ENCODE measurements at places on chromosomes 3 and 15. TPM values are rescaled to one million over a fixed set of nuclear protein-coding genes. Genes with fewer than 3 reads are reported as not detected.

The BCL6 gene
- total RNA-seq, result 188 TPM

The MORC1 gene
- total RNA-seq, result not detected

The EFCC1 gene
- total RNA-seq, result 1.6 TPM

The SLCO2A1 gene
- 34.1 TPM for total RNA-seq

The EXD1 gene
- not detected for total RNA-seq

The ATP6V1A gene
- 48.6 TPM for total RNA-seq

The EIF4E3 gene
- 36.4 TPM for total RNA-seq

The C3orf33 gene
- 6.2 TPM for total RNA-seq

The CADM2 gene
- total RNA-seq, result 60.8 TPM

GRCh38 chr3:73535137-73535536 lies 89.6 kb downstream of the PDZRN3 start:
- no peak for DNase-seq

DNA sequence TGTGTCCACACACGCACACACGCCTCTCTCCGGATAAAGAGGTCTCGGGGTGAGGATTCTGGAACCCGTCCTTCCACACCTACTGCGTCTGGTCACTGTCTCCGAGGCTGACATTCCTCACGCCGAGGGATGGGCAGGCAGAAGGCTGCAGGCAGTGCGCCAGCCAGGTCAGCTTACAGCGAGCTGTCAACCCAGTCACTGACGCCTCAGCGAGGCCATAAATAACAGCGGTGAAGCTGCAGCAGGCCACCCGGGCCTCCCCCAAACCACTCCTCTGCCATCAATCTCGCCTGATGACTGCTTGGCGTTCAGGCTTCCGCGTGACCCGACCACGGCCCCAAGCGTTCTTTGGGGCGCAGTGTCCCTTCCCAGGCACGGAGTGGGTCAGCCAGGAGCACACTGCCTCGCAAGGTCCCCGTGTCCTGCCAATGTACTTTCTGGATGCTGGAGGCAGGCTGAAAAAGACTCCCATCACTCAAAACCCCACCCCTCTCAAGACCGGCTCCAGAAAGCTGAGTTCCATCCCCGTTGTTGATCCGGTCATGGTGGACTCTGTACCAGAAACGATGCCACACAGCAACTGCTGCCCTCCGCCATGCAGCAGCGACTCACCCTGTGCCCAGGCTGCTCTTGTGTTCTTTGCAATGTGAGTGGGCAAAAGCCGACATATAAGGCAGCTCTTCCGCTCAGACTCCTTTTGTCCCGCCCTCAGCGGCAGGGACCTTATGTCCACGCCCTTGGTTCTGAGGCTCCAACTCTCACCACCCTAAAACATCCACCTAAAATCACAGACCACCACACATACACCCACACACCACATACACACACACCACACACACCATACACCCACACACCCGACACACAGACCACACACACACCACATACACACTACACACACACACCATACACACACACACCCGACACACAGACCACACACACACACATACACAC lies 27.1 kb downstream of the CPN2 start:
- DNase-seq, result no peak

DNA sequence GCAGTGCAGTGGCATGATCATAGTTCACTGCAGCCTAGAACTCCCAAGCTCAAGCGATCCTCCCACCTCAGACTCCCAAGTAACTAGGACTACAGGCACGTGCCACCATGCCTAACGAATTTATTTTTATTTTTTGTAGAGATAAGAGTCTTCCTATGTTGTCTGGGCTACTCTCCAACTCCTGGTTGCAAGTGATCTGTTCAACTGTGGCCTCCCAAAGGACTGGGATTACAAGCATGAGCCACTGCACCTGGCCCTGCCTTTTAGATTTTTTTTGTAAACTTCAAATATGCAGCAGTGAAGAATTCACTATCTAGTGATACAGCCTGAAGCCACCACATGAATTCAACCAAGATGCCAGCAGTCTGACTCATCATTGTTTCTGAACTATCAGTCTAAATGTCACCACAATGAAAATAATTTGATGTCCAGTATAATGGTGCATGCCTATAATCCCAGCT lies 32.7 kb downstream of the UBXN7 start:
- no peak for DNase-seq

- DNase-seq, result no peak
Observed at GRCh38 chr3:113275929-113276750, 64.8 kb downstream of the BOC start.

DNA sequence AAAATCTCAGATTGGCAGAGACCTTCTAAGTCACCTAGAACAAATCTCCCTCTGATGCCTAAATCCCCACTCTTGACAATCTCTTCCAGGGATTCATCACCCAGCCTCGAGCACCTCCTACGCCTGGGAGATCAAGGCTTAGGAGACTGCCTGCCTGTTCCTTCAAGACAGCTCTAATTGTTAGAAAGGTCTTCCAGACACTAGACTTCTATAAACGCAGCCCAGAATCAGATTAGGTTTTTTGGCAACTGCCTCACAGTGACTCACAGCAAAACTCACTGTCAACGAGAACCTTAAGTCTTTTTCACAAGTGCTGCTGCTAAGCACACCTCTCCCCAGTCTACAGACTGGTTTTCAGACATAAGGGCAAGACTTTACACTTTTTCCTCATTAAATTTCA lies 23.1 kb downstream of the SRGAP3 start:
- DNase-seq, result no peak

GRCh38 chr3:102605153-102605552 lies 170.3 kb downstream of the ZPLD1 start:
- DNase-seq, result no peak

- no peak for DNase-seq
Observed at GRCh38 chr3:24129549-24129948, 184.5 kb downstream of the NR1D2 start.

DNA sequence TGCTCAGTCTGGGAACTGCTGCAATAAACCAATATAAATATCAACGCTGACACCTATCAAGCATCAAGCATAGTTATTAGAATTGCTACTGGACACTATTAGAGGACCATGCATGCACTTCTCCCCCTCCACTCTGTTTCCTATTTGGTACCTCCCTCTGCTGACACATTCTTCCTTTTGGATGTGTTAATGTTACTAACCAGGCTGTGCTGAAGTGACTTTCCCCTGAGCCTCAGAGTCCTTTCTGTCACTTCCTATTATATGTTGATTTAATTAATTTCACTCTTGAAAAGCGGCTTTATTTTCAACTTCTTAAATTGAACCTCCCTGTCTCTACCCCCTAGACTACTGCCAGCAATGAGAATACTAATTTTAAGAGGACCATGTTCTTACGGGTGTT lies 379.1 kb downstream of the MCTP2 start:
- DNase-seq, result no peak

DNA sequence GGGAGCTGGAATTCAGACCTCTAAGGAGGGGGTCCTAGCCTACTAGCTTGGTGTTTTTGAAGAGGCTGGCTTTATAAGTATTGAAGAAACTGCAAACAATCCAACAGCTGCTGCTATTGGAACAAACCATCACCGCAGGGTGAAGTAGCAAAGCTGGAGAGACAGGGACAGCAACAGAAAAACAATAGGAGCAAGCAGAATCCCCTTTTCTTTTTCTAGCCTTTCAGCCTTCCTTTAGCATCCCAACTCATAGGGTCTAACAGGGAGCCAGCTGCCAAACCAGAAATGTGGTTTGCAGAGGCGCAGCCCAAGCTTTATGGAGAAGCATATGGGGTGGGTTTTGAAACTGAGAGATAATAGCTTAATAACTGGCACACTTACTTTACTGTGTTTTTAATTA lies 106.2 kb upstream of the CHMP2B start:
- no peak for DNase-seq

GRCh38 chr3:46711305-46711704 lies 6.4 kb downstream of the PRSS50 start:
- peak; percentile 17 for DNase-seq

DNA sequence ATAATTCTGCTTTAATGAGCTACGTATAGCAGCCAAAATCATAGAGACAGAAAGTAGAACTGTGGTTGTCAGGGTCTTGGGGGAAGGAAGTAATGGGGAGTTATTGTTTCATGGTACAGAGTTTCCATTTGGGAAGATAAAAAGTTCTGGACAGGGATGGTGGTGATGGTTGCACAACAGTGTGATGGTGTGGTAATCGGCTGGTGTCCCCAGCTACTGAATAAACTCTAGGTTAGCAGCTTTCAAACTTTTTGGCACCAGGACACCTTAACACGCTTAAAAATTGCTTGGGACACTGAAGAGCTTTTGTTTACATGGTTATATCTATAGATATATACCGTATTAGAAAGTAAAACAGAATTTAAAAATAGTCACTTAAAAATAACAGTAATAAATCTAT lies 166.0 kb downstream of the NEK11 start:
- no peak for DNase-seq

GRCh38 chr15:51702710-51703109 lies 21.4 kb downstream of the SCG3 start:
- no peak for DNase-seq

DNA sequence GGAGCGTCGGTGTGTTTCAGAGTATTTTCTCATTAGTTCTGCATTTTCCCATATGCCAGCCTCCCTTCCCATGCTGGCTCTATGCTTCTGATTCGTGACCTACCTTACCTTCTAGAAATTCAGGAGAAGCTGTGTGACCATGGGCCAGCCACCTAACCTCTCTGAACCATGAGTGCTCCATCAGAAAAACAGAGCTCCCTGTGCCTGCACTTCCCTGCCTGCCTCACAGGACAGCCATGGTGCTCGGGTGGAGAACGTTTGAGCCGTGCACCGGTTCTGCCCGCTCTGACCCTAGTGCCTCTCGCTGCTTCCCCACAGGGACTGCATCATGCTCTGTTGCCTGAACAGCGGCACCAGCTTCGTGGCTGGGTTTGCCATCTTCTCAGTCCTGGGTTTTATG lies 74.5 kb upstream of the SLC6A1 start:
- DNase-seq, result no peak

- no peak for DNase-seq
Observed at GRCh38 chr15:22872936-22873701, 34.7 kb downstream of the NIPA2 start.

DNA sequence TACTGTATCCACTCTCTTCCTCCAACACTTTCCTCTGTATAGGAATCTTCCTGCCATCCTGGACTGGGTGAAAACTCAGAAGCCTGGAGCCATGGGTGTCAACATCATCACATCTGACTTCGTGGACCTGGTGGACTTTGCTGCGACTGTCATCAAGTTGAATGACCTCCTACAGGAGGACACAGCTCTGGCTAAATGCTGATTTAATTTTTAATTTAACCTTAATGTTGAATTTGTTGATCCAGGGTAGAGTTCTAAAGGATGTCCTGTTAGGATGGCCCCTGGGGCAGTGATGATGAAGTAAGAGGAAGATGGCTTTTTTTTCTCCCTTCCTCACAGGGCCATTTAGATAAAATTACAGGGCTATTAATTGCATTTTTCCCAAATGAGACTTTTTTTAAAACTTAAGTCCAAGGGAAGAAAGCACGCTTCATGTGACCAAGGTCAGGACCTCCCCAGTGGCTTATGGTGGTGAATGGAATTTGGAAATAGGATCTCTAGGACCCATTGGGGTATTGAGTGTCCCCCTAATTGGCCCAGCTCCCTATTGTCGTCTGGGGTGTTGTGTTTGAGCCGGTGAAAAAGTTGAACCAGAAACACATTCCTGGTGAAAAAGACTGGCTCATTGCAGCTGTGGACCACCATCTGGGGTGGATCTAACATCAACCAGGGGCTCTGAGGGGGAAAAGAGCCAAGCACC lies 125.7 kb upstream of the ZBED2 start:
- no peak for DNase-seq

GRCh38 chr3:160174621-160175020 lies 50.6 kb upstream of the C3orf80 start:
- DNase-seq, result no peak

DNA sequence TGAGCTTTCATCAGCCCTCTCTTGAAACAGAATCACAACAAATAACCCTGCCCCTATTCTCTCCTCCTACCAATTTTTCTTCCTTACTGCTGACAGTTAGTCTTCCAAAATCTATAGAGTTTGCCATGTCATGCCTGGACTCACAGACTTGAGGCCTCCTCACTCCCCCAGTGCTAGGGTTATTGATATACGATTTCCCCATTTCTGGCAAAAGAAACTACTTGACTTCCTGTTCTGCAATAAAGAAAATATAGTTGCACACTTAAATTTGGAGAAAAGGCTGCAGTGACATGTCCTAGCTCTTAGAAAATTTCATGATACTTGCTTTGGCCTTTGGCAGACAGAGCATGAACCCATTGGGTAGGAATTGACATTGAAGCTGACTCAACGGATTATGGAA lies 75.9 kb downstream of the CYP19A1 start:
- DNase-seq, result no peak

- no peak for DNase-seq
Observed at GRCh38 chr3:4665197-4665596, 172.0 kb downstream of the ITPR1 start.
